ENCODE measurements at places on chromosomes 1 and 21. TPM values are rescaled to one million over a fixed set of nuclear protein-coding genes. Genes with fewer than 3 reads are reported as not detected.

DNA sequence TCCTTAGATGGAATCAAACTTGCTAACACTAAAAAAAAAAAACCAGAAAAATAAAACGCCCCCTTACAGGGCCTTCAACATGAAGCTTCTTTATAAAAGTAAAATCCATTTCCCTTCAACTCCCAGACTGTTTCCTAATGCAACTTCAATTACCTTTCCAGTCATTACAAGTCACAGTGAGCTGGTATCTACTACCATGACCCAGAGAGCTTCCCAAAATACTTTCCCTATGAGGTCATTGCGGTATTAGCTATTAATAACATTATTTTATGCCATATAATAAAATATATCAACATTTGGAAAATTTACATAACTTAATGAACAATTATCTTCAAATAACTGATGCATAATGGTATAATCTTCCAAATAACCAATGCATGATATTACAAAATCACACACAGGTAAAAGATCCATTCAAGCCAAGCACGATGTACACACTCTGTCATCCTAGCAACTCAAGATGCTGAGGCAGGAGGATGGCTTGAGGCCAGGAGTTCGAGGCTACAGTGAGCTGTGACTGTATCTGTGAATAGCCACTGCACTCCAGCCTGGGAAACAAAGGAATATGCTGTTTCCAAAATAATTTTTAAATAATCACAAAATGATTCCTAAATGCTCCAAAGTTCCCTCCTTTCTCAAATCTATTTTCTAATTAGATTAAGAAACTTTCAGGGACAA lies 24.1 kb downstream of the EIF4G3 start:
- no peak for DNase-seq

GRCh38 chr21:34510148-34511142 lies 1.6 kb downstream of the KCNE1 start:
- DNase-seq: peak; percentile 49

DNA sequence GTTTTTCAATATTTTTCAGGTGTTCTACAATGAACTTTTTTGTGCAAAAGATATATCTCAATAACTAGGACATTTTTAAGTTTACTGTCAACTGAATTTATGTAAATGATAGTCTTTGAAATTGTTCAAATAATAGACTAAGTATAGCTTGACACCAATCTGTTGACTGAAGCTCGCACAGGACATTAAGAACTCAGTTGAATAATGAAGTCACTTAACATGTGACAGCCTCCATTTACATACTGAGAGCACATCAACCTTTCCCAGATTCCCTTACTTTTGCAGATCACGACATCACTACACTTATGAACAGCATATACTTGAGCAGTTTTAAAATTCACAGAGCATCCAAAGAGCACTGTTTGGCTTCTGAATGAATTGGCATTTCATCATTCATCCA lies 268.2 kb downstream of the LRRC7 start:
- DNase-seq: no peak

GRCh38 chr1:236165238-236165981 lies 23.1 kb downstream of the GPR137B start:
- no peak for DNase-seq

DNA sequence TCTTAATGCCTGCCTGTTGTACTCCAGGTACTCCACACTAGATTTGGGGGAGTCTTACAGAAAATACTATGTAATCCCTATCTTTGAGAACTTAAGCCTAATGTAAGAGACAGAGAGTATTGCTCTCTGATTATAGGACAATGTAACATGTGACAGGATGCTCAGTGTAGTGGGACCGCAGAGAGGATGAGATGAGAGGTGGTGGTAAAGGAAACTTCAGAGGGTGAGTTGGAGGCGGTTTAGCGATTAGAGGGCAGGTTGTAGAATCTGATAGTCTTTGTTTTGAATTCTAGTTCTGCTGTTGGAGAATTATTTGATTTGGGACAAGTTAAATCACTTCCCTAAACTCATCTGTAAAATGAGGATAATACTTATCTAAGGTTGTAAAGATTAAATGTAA lies 5.4 kb downstream of the SOAT1 start:
- DNase-seq: no peak

DNA sequence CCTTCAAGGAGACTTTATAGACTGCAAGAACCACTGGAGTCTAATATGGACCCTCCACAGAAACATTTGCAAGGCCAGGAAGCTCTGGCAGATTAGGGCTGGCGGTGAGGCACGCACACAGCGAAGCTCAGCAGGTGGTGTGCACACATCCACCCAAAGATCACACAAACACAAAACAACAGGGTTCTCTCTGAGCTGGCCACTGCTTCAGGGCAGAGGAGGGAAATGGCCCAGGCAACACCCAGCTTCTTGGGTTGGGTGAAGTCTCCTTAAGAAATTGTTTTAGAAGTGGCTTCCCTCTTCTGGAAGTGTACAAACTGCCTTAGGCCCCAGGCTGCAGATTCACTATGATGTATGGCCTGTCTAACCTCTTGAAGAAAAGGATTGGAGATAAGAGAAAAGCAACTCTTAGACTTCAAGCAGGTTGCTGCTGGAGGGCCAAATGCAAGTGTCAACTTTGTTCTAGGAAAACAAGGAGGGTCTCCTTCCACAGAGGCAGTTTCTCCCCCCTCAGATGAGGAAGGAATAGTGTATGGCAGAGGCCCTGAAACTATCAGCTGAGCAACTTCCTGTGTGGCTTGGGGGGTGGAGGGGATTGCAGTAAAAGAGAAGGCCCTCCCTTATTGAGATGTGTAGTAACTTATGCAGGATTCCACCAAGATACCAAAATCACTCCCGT lies 2.0 kb downstream of the RCSD1 start:
- DNase-seq: no peak

DNA sequence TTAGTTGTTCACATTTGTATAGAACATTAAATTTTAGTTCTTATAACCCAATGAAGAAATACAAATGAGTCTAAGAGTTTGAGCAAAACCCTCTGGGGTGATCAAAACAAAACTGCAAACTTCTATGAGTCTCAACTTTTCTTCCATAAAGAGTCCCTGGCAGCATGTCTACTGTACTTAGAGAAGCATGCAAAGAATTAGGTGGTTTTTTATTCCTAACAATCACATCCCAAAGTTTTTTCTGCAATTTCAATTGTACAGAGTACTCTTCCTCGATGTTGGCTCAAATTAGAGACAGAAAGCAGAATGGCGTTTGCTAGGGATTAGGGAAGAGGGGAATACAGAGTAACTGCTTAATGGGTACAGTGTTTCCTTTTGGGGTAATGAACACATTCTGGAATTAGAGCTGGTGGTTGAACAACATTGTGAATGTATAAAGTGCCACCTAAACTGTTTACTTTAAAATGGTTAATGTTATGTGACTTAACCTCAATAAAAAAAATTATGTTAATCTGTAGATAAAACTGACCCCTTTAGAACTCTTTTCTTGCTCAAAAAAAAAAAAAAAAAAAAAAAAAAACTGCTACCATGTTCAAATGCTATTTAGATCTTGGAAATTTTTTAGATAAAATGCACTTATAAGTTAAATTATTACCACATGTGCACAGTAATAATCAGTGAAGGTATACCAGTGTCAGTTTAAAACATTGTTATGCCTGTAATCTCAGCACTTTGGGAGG lies 4.8 kb downstream of the RC3H1 start:
- DNase-seq: no peak

- DNase-seq: peak; percentile 37
Measured at GRCh38 chr21:15343066-15343465, 278.3 kb upstream of the NRIP1 start.

- no peak for DNase-seq
Measured at GRCh38 chr1:227937031-227937837, 10.5 kb downstream of the WNT9A start.

GRCh38 chr1:154910851-154911250 lies 25.7 kb downstream of the PMVK start:
- DNase-seq: peak; percentile 28

Gene UBXN10
- 0.10 TPM for total RNA-seq

Gene LCE3E
- total RNA-seq: 2.0 TPM

Gene PBX1
- total RNA-seq: 3.3 TPM

Gene SDE2
- total RNA-seq: 14.5 TPM

Gene BEST4
- total RNA-seq: not detected

Gene OR10J1
- total RNA-seq: not detected
